Activated T-cell treated with anti-CD3 and anti-CD28 coated beads, Interleukin-2, amount 50 U/mL, for 24 hours (primary cell): ENCODE measurements at places on chromosomes 12 and 14.

- no peak for DNase-seq
- peak overlapping the region; percentile 74 for H3K27ac ChIP-seq
- peaks cover 81% of the 10 kb centered on the region for H3K36me3 ChIP-seq
- peaks cover 48% of the 10 kb centered on the region for H3K4me1 ChIP-seq
- peak overlapping the region; percentile 45 for H3K4me3 ChIP-seq
Measured at GRCh38 chr14:51963286-51963685, 26.1 kb upstream of the RTRAF start.

- peak overlapping the region; percentile 92 for H3K4me3 ChIP-seq
- peak overlapping the region; percentile 89 for H3K27ac ChIP-seq
- peaks cover 60% of the 10 kb centered on the region for H3K36me3 ChIP-seq
- no peaks in the 10 kb centered on the region for H3K27me3 ChIP-seq
Measured at GRCh38 chr14:105019861-105020814, 745 bp downstream of the CDCA4 start.

DNA sequence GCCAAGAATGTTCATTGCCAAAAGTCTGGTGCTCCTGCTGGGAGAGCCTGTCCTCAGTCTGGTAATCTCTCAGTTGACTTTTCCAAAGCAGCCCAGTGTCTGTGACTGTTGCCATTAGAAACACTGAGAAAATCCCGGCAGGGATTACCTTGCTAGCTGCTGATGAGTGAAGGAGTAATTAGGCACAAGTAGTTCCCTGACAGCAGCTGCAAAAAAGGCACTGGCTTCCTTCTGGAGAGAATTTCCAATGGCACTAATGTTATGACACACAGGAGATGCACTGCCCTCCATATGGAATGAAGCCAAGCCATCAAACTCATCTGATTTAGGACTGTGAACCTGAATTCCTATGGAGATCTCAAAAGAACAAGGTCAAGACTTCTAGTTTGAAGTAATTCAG lies 1321.2 kb upstream of the SEL1L start:
- H3K36me3 ChIP-seq = no peaks in the 10 kb centered on the region
- H3K4me3 ChIP-seq = no peak overlapping the region
- no peaks in the 10 kb centered on the region for H3K4me1 ChIP-seq

DNA sequence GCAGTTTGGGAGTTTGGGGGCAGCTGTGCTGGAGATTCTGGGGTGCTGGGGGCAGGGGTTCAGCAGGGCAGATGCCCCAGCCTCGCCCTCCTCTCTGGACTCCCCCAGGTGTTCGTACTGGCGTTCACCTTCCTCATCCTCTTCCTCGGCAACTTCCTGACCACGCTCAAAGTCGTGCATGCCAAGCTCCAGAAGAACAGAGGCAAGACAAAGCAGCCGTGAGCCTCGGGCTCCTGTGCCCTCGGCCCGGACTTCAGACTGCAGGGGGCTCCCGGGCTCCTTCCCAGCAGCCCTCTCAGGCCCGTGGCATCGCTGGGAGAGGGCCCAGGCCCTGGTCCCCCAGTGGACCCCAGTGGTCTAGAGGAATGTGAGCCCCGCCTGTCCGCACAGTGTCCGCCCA lies 18.0 kb downstream of the RHOF start:
- H3K4me3 ChIP-seq = no peak overlapping the region
- H3K4me1 ChIP-seq = peaks cover 21% of the 10 kb centered on the region
- H3K27ac ChIP-seq = no peak overlapping the region
- no peak for DNase-seq

- no peak overlapping the region for H3K4me3 ChIP-seq
- no peak overlapping the region for H3K27ac ChIP-seq
- peaks cover 30% of the 10 kb centered on the region for H3K4me1 ChIP-seq
- DNase-seq = no peak
Measured at GRCh38 chr12:92546635-92547348, 156.0 kb upstream of the PLEKHG7 start.

- no peak overlapping the region for H3K27ac ChIP-seq
- peaks cover 14% of the 10 kb centered on the region for H3K4me1 ChIP-seq
- no peak overlapping the region for H3K4me3 ChIP-seq
- no peak for DNase-seq
- no peaks in the 10 kb centered on the region for H3K27me3 ChIP-seq
- H3K36me3 ChIP-seq = no peaks in the 10 kb centered on the region
Measured at GRCh38 chr12:8677362-8677761, 14.7 kb upstream of the MFAP5 start.

GRCh38 chr12:64395739-64396138 lies 5.2 kb upstream of the C12orf56 start:
- H3K27ac ChIP-seq = no peak overlapping the region
- no peak for DNase-seq
- no peak overlapping the region for H3K4me3 ChIP-seq
- peaks cover 14% of the 10 kb centered on the region for H3K4me1 ChIP-seq

DNA sequence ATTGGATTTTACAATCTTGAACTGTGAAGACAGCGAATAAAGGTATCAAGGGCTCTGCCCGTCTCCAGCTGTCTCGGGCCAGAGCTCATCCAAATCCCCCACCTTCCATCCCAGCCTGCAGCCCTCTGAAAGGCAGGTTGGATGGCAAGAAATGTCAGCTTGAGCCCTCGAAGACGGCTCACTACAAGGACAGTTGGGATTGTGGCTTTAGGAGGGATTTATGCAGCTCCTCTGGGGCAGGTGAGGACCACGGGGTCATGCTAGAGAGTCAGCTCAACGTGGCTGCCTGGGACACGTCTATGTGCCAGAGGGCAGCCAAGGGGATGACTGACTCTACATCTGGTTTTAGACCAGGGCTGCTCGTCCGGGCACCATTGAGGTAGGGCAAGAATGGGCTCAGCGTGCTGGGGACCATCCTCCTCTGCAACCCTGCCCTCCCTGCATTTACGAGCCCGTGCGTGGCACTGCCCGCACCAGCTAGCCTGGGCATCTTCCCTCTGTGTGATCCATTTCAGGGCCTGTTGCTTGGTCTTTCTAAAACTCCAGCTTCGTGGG lies 16.2 kb downstream of the MVK start:
- no peak overlapping the region for H3K27ac ChIP-seq
- peaks cover 8% of the 10 kb centered on the region for H3K4me1 ChIP-seq
- H3K4me3 ChIP-seq = no peak overlapping the region
- H3K27me3 ChIP-seq = no peaks in the 10 kb centered on the region

DNA sequence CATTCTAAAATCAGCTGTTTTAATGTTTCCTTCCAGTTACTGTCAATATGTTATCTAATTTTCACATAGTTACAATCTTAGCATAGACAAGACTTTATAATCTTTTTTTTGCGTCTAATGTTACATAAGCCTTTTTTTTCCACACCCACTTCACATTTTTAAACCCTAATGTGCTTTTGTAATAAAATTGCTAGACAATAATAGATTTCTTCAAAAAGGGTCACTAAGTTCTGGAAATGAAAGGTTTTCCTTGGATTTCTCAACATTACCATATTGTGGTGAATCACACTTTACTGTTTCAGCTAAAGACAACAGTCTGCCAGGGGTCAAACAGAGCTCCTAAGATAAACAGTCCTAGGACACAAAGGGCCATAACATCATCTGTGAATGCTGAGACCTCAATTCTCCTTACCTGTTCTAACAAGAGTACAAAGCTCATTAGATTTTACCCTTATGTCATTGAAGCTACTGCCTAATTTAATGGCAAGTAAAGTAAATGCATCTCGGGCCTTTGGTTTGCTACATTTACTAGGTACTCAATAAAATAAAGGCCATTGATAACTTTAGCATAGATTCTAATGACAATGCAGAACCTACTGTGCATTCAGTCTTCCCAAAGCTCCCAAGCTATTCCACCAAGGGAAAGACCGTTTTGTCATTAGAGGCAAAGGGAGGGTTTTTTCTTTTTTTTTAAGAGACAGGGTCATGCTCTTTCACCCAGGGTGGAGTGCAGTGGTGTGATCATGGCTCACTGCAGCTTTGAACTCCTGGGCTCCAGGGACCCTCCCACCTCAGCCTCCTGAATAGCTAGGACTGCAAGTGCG lies 111.2 kb upstream of the SLC38A2 start:
- no peaks in the 10 kb centered on the region for H3K36me3 ChIP-seq
- DNase-seq = no peak
- no peak overlapping the region for H3K27ac ChIP-seq
- no peaks in the 10 kb centered on the region for H3K4me1 ChIP-seq
- no peaks in the 10 kb centered on the region for H3K27me3 ChIP-seq
- no peak overlapping the region for H3K4me3 ChIP-seq

GRCh38 chr14:95167177-95167576 lies 9.8 kb upstream of the DICER1 start:
- no peak for DNase-seq
- no peak overlapping the region for H3K4me3 ChIP-seq
- H3K4me1 ChIP-seq = no peaks in the 10 kb centered on the region
- H3K27me3 ChIP-seq = no peaks in the 10 kb centered on the region
- H3K27ac ChIP-seq = no peak overlapping the region

GRCh38 chr12:64506955-64507354 lies 55.0 kb downstream of the TBK1 start:
- H3K27me3 ChIP-seq = no peaks in the 10 kb centered on the region
- peaks cover 4% of the 10 kb centered on the region for H3K36me3 ChIP-seq
- H3K4me1 ChIP-seq = peaks cover 2% of the 10 kb centered on the region
- no peak overlapping the region for H3K27ac ChIP-seq

DNA sequence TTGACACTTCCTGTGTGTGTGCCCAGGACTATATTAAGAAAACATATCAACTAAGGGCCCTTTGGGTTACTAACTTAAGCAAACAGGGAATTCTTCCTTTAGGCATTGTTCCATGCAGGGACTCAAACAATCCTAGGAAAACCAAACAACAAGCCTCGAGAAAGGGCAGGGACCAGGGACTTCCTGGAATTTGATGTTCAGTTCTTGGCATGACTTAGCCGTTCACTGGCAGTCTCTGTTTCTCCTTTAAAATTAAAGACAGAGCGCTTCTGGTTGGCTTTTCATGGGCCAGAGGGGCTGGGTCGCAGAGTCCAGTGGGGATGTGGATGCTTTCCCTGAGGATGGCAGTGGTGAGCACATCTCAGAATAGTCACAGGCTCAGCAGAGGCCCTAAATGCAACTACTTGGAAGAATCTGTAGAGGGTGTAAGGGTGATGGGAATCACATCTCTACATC lies 35.2 kb downstream of the RNFT2 start:
- no peak overlapping the region for H3K27ac ChIP-seq
- H3K4me1 ChIP-seq = peaks cover 6% of the 10 kb centered on the region
- H3K27me3 ChIP-seq = no peaks in the 10 kb centered on the region
- no peak overlapping the region for H3K4me3 ChIP-seq
- no peak for DNase-seq
- H3K36me3 ChIP-seq = peaks cover 8% of the 10 kb centered on the region

GRCh38 chr14:66920196-66920595 lies 269.0 kb upstream of the GARIN2 start:
- no peaks in the 10 kb centered on the region for H3K4me1 ChIP-seq
- no peaks in the 10 kb centered on the region for H3K27me3 ChIP-seq
- H3K4me3 ChIP-seq = no peak overlapping the region

DNA sequence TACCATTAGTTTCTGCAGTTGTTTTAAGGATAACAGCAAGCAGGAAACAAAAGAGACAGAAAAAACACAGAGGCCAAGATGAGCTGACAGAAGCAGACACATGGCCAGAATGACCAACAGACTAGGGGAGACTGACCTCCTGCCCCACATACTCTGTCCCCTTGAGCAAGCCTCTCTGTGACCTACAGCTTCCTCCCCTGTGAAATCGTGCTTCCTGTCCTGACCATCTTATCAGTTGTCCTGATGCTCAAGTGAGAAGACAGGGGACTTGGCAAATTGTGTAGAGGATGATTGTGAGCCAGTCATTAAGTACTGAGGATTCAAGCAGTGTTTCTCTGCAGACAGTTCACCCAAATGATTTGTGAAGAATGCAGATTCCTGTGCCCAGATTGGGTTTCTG lies 229.0 kb downstream of the SLC41A2 start:
- H3K4me3 ChIP-seq = no peak overlapping the region
- H3K36me3 ChIP-seq = peaks cover 5% of the 10 kb centered on the region
- H3K27me3 ChIP-seq = no peaks in the 10 kb centered on the region
- no peak for DNase-seq
- peaks cover 32% of the 10 kb centered on the region for H3K4me1 ChIP-seq
